Caco-2 (cell line): ENCODE measurements at places on chromosomes 7 and 10.

DNA sequence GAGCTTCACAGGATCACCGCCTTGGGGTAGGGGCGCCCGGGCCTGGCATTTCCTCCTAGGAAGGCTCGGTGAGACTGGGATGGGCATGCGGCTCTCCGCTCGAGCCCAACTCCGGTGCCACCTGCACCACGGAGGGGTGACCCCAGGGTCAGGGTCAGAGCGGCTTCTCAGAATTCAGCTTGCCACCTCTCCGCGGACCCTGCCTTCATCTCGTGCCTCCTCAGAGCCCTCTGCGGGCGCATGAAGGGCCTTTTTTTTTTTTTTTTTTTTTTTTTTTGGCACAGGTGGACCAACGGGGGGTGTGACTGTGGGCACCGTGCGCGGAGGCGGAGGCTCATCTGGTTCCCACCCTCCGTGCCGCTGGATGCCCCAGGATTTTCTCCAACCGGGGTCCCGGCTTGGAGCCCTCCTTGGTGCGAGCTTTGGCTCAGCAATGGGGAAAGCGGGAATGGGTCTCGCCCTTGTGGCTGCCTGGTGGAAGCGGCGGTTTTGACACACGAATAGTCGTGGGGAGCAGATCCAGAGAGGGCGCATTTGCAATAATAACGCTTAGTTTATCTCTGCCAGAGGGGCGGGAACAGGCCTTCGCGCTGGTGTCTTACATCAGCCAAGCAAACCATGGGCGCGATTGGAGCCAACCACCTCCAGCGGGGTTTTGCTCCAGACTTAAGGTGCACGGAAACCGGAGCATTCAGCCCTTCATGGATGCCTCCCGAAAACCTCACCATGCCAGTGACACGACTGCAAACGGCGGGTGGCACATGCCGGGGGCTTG, 5.0 kb upstream of the TNRC18 start:
- H3K27ac ChIP-seq, result peak overlapping the region; percentile 97
- peak overlapping the region; percentile 85 for H3K4me3 ChIP-seq
- no peaks in the 10 kb centered on the region for H3K27me3 ChIP-seq
- H3K4me1 ChIP-seq, result peaks cover 7% of the 10 kb centered on the region
- peak; percentile 83 for DNase-seq
- H3K36me3 ChIP-seq, result peaks cover 4% of the 10 kb centered on the region

GRCh38 chr7:152142976-152143595, 117.6 kb downstream of the GALNT11 start:
- peak overlapping the region; percentile 1 for H3K27ac ChIP-seq
- H3K4me1 ChIP-seq, result no peaks in the 10 kb centered on the region
- no peak for DNase-seq

DNA sequence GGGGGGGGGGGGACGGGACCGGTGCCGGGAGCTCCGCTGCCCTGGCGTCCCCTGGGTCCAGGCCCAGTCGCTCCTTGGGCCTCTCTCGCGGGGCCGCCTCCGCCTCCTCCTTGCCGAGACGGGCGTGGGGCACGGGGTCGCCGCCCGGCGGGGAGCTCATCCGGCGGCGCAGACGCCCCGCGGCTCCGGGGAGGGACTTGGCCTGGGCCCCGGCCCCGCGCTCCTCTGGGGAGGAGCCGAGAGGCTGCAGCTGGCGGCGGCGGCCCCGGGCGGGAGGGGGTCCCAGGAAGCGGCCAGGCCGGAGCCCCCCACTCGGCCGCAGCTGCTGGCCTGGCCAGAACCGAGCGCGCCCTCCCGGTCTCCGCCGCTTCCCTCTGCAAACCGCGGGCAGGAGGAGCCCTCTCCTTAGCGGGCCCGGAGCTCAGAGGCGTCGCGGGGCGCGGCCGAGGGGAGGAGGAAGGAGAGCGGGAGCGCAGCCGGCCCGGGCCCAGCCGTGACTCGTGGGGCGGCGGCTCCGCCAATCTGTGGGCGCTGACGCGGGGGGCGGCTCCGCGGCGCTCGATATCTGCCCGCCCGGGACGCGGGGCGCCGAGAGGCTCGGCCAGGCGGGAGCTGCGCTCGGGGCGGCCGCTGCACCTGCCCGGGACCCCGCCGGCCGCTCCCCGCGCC, at the start of gene FAM20C:
Gene FAM20C, plus strand, starts transcription at position 591 of the 669 bp plus-strand sequence. CDS start 629 bp downstream, outside the sequence.
- DNase-seq, result peak; percentile 80
- peak within 1 kb of the TSS; percentile 79 for H3K4me3 ChIP-seq
- H3K36me3 ChIP-seq, result peaks cover 3% of the 10 kb centered on the region
- no peaks in the 10 kb centered on the region for H3K27me3 ChIP-seq
- no peak within 1 kb of the TSS for H3K27ac ChIP-seq

DNA sequence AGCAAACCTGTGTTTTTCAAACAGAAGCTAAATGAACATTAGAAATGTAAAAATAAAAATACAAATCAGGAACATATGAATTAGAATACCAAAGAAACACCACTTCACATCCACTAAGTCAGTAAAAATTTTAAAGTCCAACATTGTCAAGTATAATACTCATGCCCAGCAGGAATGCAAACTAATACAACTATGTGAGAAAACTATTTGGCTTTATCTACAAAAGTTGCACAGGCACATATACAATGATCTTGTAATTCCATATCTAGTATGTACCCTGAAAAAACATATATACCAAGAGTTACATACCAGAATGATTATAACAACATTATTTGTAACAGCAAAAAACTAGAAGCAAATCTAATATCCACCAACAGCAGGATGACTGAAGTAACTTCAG, 91.1 kb downstream of the RNF32 start:
- DNase-seq, result no peak
- H3K27ac ChIP-seq, result no peak overlapping the region
- H3K4me1 ChIP-seq, result no peaks in the 10 kb centered on the region
- H3K36me3 ChIP-seq, result no peaks in the 10 kb centered on the region
- H3K4me3 ChIP-seq, result no peak overlapping the region

DNA sequence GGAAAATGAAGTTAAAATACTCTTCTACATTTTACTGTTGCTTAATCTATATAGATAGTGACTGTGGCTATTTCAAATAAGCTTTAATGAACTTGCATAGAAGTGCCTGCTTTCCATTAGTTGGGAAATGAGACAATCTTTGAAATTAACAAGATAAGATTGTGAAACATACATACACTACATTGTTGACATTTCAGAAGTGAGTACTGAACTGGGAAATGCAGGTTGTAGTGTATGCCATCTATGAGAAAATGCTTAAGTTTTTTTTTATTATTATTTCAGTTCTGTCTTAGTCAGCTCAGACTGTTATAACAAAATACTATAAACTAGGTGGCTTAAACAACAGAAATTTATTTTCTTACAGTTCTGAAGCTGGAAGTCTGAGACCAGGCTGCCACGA, 49.6 kb upstream of the CSTF2T start:
- no peak for DNase-seq
- H3K36me3 ChIP-seq, result no peaks in the 10 kb centered on the region
- no peak overlapping the region for H3K4me3 ChIP-seq
- H3K4me1 ChIP-seq, result no peaks in the 10 kb centered on the region
- H3K27ac ChIP-seq, result no peak overlapping the region

- no peak overlapping the region for H3K4me3 ChIP-seq
- no peaks in the 10 kb centered on the region for H3K36me3 ChIP-seq
- H3K27me3 ChIP-seq, result no peaks in the 10 kb centered on the region
- H3K27ac ChIP-seq, result no peak overlapping the region
- H3K4me1 ChIP-seq, result no peaks in the 10 kb centered on the region
Observed at GRCh38 chr10:102185811-102186527, 33.8 kb downstream of the NOLC1 start.

- no peaks in the 10 kb centered on the region for H3K36me3 ChIP-seq
- H3K4me1 ChIP-seq, result peaks cover 17% of the 10 kb centered on the region
- H3K27me3 ChIP-seq, result no peaks in the 10 kb centered on the region
- H3K4me3 ChIP-seq, result no peak overlapping the region
Observed at GRCh38 chr7:94698275-94698674, 42.3 kb upstream of the SGCE start.

GRCh38 chr10:4359003-4359402, 467.0 kb upstream of the AKR1E2 start:
- H3K36me3 ChIP-seq, result no peaks in the 10 kb centered on the region
- no peaks in the 10 kb centered on the region for H3K4me1 ChIP-seq
- no peak for DNase-seq
- no peaks in the 10 kb centered on the region for H3K27me3 ChIP-seq
- no peak overlapping the region for H3K4me3 ChIP-seq
- H3K27ac ChIP-seq, result no peak overlapping the region

GRCh38 chr7:105803429-105803736, 73.0 kb downstream of the ATXN7L1 start:
- H3K27me3 ChIP-seq, result no peaks in the 10 kb centered on the region
- DNase-seq, result peak; percentile 56
- H3K27ac ChIP-seq, result no peak overlapping the region
- H3K4me3 ChIP-seq, result no peak overlapping the region
- peaks cover 18% of the 10 kb centered on the region for H3K4me1 ChIP-seq
- H3K36me3 ChIP-seq, result no peaks in the 10 kb centered on the region

GRCh38 chr10:128338951-128339350, 212.7 kb upstream of the MKI67 start:
- H3K4me3 ChIP-seq, result no peak overlapping the region
- H3K27me3 ChIP-seq, result no peaks in the 10 kb centered on the region; the same call in 1 of the 2 replicates
- H3K4me1 ChIP-seq, result no peaks in the 10 kb centered on the region

- H3K4me3 ChIP-seq, result no peak overlapping the region
- H3K27me3 ChIP-seq, result no peaks in the 10 kb centered on the region
- no peaks in the 10 kb centered on the region for H3K4me1 ChIP-seq
- DNase-seq, result no peak
Observed at GRCh38 chr7:40883826-40884225, 749.0 kb downstream of the SUGCT start.

DNA sequence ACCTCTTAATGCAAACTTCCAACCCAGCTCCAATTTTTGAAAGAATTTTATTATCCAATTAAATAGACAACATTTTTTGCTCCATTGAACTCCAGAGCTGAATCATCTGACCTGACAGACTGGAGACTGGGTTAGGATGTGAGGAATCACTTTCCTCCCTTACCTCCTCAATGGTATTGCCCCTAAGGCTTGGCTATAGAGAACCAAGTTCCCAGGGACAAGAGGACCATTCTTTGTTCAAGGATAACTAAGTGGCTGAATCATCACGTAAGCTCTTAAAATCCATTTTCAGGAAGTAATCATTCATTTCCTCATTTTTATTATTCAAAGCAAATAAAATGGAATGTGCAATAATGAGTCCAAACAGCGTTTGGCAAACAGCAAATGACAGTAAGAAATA, 335.1 kb downstream of the GATA3 start:
- no peaks in the 10 kb centered on the region for H3K27me3 ChIP-seq
- no peak for DNase-seq
- H3K4me3 ChIP-seq, result no peak overlapping the region
- H3K27ac ChIP-seq, result no peak overlapping the region

- H3K4me1 ChIP-seq, result peaks cover 25% of the 10 kb centered on the region
- H3K4me3 ChIP-seq, result no peak overlapping the region
- no peaks in the 10 kb centered on the region for H3K36me3 ChIP-seq
- H3K27me3 ChIP-seq, result no peaks in the 10 kb centered on the region
- DNase-seq, result no peak
- H3K27ac ChIP-seq, result no peak overlapping the region
Observed at GRCh38 chr10:26355241-26355640, 82.9 kb upstream of the APBB1IP start.

DNA sequence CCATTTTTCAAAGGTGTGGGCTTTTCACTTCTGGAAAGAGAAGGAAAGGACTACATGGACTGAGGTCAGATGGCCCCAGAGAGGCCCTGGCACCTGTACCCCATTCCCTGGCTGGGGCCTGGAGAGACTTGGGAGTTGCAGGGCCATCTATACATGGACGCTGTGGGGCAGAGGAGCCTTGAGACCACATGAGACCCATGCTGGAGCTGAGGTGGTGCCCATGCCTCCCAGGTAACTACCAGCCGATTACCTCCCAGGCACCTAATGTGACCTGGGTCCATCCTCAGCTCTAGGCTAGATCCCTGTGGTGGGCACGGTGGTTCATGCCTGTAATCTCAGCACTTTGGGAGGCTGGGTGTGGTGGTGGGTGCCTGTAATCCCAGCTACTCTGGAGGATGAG, 81.3 kb downstream of the GPR26 start:
- H3K27ac ChIP-seq, result no peak overlapping the region
- no peak overlapping the region for H3K4me3 ChIP-seq
- no peaks in the 10 kb centered on the region for H3K27me3 ChIP-seq
- H3K4me1 ChIP-seq, result peaks cover 10% of the 10 kb centered on the region; the same call in 1 of the 2 replicates
- no peaks in the 10 kb centered on the region for H3K36me3 ChIP-seq
- no peak for DNase-seq

DNA sequence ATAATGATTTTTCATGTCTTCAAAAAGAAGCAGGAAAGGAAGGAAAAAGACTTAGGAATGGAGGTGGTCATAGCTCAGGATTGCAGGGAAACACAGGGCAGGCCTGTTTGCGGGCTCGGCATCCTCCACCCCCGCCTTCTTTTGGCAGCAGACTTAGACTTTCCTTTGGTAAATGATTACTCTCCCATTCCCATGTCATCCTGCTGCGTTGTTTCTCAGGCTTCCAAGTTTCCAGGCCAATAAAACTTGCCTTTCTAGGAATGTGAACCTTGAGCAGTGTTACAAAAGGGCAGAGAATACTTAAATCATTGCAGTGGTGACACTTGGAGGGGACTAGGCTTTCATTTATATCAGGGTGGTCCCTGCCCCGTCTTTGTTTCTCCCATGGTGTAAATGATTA, 34.0 kb upstream of the DGKB start:
- H3K27me3 ChIP-seq, result no peaks in the 10 kb centered on the region
- DNase-seq, result peak; percentile 67
- H3K36me3 ChIP-seq, result no peaks in the 10 kb centered on the region
- H3K27ac ChIP-seq, result no peak overlapping the region

- H3K27me3 ChIP-seq, result no peaks in the 10 kb centered on the region
- no peaks in the 10 kb centered on the region for H3K4me1 ChIP-seq
- no peak overlapping the region for H3K27ac ChIP-seq
- no peak overlapping the region for H3K4me3 ChIP-seq
Observed at GRCh38 chr10:117399341-117400196, 24.3 kb upstream of the PDZD8 start.

- DNase-seq, result no peak
- H3K36me3 ChIP-seq, result no peaks in the 10 kb centered on the region
- H3K4me1 ChIP-seq, result no peaks in the 10 kb centered on the region
- no peaks in the 10 kb centered on the region for H3K27me3 ChIP-seq
- H3K27ac ChIP-seq, result no peak overlapping the region
Observed at GRCh38 chr7:113071465-113071864, 15.2 kb downstream of the GPR85 start.

GRCh38 chr10:127278001-127278400, 81.6 kb upstream of the INSYN2A start:
- no peak for DNase-seq
- H3K36me3 ChIP-seq, result no peaks in the 10 kb centered on the region
- H3K27ac ChIP-seq, result no peak overlapping the region

DNA sequence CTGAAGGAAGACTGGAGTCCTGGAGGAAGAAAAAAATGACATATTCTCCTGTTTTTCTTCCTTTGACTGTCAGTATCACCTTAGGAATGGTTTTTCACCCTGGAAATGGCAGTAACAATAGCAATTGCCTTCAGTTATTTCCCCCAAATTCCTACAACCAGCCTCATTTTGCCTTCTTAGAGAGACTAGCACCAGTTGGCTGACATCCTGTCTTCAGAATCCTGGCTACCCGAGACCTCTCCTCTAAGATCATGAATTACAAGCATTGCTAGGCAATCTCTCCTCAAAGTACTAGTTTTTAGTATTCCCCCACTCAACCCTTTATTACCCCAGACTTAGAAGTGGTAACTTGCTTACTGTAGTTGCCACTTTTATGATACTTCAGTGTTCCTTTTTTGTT, 53.4 kb downstream of the TAS2R16 start:
- H3K4me1 ChIP-seq, result no peaks in the 10 kb centered on the region
- H3K27me3 ChIP-seq, result no peaks in the 10 kb centered on the region; the same call in 1 of the 2 replicates
- H3K27ac ChIP-seq, result no peak overlapping the region
- H3K4me3 ChIP-seq, result no peak overlapping the region
- no peak for DNase-seq
- no peaks in the 10 kb centered on the region for H3K36me3 ChIP-seq
